ENCODE measurements at places on chromosomes 3 and 15. TPM values are rescaled to one million over a fixed set of nuclear protein-coding genes. Genes with fewer than 3 reads are reported as not detected.

DNA sequence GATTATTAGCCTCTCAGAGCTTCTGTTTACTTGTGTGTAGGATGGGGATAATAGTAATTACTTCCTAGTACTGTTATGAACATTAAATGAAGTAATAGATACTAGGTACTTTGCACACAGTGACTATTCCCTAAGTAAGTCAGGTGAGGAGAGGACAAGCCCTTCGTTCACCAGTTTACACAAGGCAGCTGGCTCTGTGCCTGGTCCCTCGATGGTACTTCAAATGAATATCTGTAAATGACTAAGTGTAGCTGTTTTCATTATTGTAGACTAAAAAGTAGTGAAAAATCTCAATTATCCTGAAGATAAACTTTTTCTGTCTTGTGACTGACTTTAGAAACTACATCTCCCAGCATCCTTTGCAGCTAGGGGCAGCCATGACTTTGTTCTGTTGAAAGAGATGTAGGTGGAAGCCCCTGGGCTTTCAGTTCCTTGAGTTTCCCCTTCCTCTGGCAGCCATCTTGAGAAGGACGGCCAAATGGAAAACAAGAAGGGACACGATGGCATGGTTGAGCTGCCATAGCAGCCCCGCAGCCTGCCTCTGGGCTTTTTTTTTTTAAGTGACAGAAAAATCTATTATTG, 11.7 kb upstream of the WNT7A start:
- H3K4me3 ChIP-seq, result no peak overlapping the region
- no peak for DNase-seq
- H3K4me1 ChIP-seq, result peaks cover 9% of the 10 kb centered on the region

GRCh38 chr3:150942221-150942620, 30.3 kb downstream of the CLRN1 start:
- no peaks in the 10 kb centered on the region for H3K4me1 ChIP-seq
- no peak for DNase-seq
- H3K27me3 ChIP-seq, result no peaks in the 10 kb centered on the region
- H3K27ac ChIP-seq, result no peak overlapping the region
- H3K36me3 ChIP-seq, result no peaks in the 10 kb centered on the region

DNA sequence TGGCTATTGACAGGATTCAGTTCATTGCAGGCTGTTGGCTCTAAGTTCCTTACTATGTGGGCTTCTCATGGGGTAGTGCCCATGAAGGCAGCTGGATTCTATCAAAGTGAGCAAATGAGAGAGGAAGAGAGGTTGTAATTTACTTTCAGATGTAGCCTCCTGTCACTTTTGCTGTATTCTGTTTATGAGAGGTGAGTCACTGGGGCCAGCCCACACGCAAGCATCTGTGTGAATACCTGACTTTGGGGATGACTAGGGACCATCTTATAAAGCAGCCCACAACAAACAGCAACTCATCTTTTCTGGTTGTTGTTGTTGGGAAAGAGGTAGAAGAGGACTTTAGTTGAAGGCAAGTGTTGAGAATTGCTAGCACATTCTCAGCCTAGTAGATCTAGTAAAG, 506.3 kb upstream of the GRM7 start:
- H3K27ac ChIP-seq, result no peak overlapping the region
- no peak overlapping the region for H3K4me3 ChIP-seq
- no peaks in the 10 kb centered on the region for H3K27me3 ChIP-seq
- no peak for DNase-seq

GRCh38 chr15:85559530-85559929, 179.1 kb downstream of the AKAP13 start:
- no peak overlapping the region for H3K4me3 ChIP-seq
- no peak for DNase-seq
- no peaks in the 10 kb centered on the region for H3K36me3 ChIP-seq
- 0 out of 2 replicates have a peak, but pooled peaks cover 2% of the 10 kb centered on the region for H3K4me1 ChIP-seq
- H3K27me3 ChIP-seq, result no peaks in the 10 kb centered on the region

GRCh38 chr3:14057701-14058100, 67.0 kb downstream of the CHCHD4 start:
- H3K4me3 ChIP-seq, result no peak overlapping the region
- H3K4me1 ChIP-seq, result no peaks in the 10 kb centered on the region
- no peak for DNase-seq
- H3K27me3 ChIP-seq, result no peaks in the 10 kb centered on the region
- H3K36me3 ChIP-seq, result no peaks in the 10 kb centered on the region
- no peak overlapping the region for H3K27ac ChIP-seq

The ZNF710 gene
- total RNA-seq, result 26.2 TPM

The CMTM8 gene
- 10.5 TPM for total RNA-seq

GRCh38 chr3:101200461-101200860, 119.9 kb downstream of the IMPG2 start:
- no peak for DNase-seq
- H3K27me3 ChIP-seq, result no peaks in the 10 kb centered on the region
- no peak overlapping the region for H3K27ac ChIP-seq
- H3K4me3 ChIP-seq, result no peak overlapping the region

DNA sequence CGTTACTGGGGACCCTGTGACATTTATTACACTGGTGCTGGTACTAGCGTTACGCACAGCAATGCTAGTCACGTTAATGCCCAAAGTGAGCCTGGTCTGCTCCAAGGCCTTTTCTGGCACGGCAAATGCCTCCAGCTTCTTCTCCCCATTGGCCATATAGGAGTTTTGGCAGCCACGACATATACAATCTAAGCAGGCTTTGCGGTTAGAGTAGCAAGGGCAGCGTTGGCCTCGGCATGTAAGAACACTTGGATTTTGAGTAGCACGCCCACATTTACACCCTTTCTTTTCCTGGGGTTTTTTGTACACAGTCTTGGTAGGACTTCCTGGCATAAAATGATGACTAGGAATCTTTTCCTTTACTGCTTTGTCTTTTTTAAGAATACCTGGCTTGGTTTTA, 44.9 kb downstream of the MSL2 start:
- H3K4me1 ChIP-seq, result no peaks in the 10 kb centered on the region
- peaks cover 20% of the 10 kb centered on the region for H3K36me3 ChIP-seq
- no peak overlapping the region for H3K4me3 ChIP-seq
- H3K27ac ChIP-seq, result no peak overlapping the region
- no peak for DNase-seq

- DNase-seq, result no peak
- H3K4me3 ChIP-seq, result no peak overlapping the region
- H3K4me1 ChIP-seq, result no peaks in the 10 kb centered on the region
- H3K27ac ChIP-seq, result no peak overlapping the region
- H3K36me3 ChIP-seq, result no peaks in the 10 kb centered on the region
Observed at GRCh38 chr3:36941162-36941561, 3.7 kb downstream of the TRANK1 start.

- no peak for DNase-seq
- H3K27me3 ChIP-seq, result no peaks in the 10 kb centered on the region
- H3K36me3 ChIP-seq, result no peaks in the 10 kb centered on the region
Observed at GRCh38 chr15:29942548-29942947, 120.3 kb upstream of the TJP1 start.

The FES gene
- 8.6 TPM for total RNA-seq

- H3K27me3 ChIP-seq, result no peaks in the 10 kb centered on the region
- no peak overlapping the region for H3K27ac ChIP-seq
- H3K36me3 ChIP-seq, result no peaks in the 10 kb centered on the region
- DNase-seq, result no peak
Observed at GRCh38 chr15:25683415-25683814, 179.7 kb downstream of the ATP10A start.

The COL6A6 gene
- 0.09 TPM for total RNA-seq

DNA sequence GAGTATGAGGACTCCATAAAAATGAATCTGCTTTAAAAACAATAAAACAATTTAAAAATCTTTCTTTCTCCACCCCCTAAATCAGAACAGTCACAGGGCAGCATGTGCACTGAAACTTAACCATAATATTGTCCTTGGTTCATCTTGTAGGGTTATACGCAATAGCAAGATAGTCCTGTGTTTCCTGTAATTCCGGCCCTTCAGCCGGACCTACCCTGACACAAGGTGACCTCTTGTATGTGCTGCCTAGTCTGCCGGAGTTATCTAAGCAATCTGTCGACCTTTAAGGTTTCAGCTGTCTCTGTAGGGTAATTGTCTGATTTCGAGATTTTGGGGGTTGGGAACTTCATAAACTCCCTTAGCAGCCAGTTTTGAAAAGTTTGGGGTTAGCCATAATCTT, 99.9 kb downstream of the DHX36 start:
- H3K4me1 ChIP-seq, result no peaks in the 10 kb centered on the region
- no peak overlapping the region for H3K27ac ChIP-seq
- H3K27me3 ChIP-seq, result no peaks in the 10 kb centered on the region
- no peak overlapping the region for H3K4me3 ChIP-seq

GRCh38 chr3:98972155-98972554, 70.7 kb upstream of the DCBLD2 start:
- DNase-seq, result no peak
- no peaks in the 10 kb centered on the region for H3K4me1 ChIP-seq
- no peaks in the 10 kb centered on the region for H3K36me3 ChIP-seq
- H3K4me3 ChIP-seq, result no peak overlapping the region

DNA sequence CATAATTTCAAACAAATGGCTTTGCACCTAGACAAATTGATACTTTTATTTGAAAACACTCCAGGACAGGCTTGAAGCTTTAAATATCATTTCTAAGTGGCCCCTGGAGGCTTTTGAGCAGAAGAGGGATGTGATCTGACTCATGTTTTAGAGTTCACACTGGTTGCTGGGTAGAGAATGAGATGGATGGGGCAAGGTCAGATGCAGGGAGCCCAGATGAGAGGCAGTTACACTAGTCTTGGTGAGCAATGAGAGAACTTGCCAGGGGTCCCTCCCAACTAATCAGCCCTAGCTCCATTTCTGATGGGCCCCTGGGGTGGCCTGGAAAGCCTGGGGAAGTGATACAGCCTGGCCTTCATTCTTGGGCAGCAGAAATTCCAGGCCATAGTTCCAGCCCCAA, 190.4 kb downstream of the MEGF11 start:
- no peaks in the 10 kb centered on the region for H3K27me3 ChIP-seq
- H3K4me3 ChIP-seq, result no peak overlapping the region
- H3K36me3 ChIP-seq, result no peaks in the 10 kb centered on the region
- no peak overlapping the region for H3K27ac ChIP-seq
- H3K4me1 ChIP-seq, result peaks cover 31% of the 10 kb centered on the region

DNA sequence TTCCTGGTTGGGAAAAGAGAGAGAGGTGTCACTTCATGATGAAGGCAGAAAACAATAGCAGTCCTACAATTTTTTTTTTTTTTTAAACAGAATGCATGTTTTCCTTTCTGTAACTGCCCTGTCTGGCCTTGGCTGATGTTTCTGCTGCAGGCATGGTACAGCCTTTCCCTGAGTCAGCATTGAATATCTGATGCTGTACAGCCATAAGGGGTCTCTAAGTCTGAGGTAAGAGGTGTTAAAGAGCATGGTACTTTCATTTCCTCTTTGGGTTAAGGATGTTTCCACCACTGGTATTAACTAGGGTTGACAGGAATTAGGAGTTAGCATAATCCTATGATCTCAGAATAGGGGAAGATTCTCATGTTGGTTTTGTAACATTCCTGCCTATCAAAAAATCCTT, 147.4 kb downstream of the CHST2 start:
- H3K36me3 ChIP-seq, result no peaks in the 10 kb centered on the region
- no peak for DNase-seq
- H3K27ac ChIP-seq, result no peak overlapping the region

GRCh38 chr3:188578576-188579363, 424.8 kb downstream of the LPP start:
- no peak for DNase-seq
- H3K4me1 ChIP-seq, result no peaks in the 10 kb centered on the region
- H3K27me3 ChIP-seq, result no peaks in the 10 kb centered on the region
- H3K4me3 ChIP-seq, result no peak overlapping the region

The GABRG3 gene
- 0.80 TPM for total RNA-seq

- H3K36me3 ChIP-seq, result no peaks in the 10 kb centered on the region
- peaks cover 3% of the 10 kb centered on the region for H3K4me1 ChIP-seq
- no peak for DNase-seq
Observed at GRCh38 chr15:68676011-68676605, 97.3 kb downstream of the CORO2B start.

- H3K36me3 ChIP-seq, result no peaks in the 10 kb centered on the region
- H3K27me3 ChIP-seq, result no peaks in the 10 kb centered on the region
- no peak overlapping the region for H3K27ac ChIP-seq
Observed at GRCh38 chr3:150764566-150764965, 1.6 kb upstream of the SIAH2 start.

All from H1 (cell line).